ENCODE measurements at places on chromosomes 6 and 20.
A peak's percentile ranks its signal among the peaks of the same experiment; 100 is the strongest.

- no peak for DNase-seq
Observed at GRCh38 chr6:12935637-12936036, 219.1 kb downstream of the PHACTR1 start.

DNA sequence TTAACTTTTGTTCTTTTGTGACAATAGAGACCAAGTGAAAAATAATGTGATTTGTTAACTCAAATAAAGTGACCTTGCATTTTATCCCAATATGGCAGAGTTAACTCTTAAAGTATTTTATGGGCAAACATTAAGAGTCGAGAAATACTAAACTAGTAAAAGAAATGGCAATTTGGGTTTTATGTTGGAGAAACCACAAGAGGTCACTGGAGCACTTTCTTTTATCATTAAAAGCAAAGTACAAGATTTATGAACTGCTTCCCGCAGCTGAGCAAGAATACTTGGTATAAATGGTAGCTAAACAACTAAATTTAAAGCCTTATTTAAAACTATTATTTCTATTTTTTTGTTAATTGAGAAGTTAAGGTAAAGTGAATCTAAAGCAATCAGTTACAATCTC, 33.5 kb upstream of the MCM9 start:
- no peak for DNase-seq

DNA sequence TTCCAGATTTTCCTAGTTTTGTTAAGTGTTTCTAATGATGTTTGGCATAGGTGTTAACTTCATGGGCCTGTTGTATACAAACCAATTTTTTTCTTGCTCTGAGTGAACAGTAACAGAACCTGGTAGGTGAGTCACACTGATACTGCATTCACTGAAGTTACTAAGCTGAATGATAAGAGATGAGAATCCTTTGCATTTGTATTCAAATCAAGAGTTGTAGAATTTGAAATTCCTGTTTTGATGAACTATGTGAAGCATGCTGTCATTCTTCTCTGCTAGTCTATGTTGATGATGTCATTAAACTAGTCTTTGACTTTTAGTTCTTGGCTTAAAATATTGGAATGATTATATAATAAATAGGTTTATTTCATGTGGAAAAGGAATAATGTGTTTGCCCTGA, 37.9 kb downstream of the PTPRA start:
- DNase-seq = peak; percentile 33

DNA sequence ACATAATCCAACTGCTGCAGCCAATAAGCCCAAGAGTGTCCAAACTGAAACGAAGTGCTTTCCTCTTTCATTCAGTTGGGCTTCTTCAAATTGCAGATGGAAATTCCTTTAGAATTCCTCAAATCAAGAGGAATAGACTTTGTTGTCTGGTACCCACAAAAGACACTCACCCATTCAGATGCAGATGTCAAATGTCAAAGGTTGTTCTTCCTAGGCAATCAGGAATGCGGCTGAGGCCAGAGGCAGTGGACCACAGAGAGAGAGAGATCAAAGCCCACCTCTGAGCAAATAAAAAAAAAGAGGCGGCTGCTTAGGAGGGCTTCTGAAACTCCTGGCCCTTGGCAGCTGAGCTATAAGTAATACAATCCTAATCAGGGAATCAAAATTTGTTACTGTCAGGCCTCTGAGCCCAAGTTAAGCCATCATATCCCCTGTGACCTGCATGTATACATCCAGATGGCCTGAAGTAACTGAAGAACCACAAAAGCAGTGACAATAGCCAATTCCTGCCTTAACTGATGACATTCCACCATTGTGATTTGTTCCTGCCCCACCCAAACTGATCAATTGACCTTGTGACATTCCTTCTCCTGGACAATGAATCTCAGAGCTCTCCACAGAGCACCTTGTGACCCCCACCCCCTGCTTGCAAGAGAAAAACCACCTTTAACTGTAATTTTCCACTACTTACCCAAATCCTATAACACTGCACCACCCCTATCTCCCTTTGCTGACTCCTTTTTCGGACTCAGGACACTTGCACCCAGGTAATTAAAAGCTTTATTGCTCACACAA, 303.0 kb upstream of the GJE1 start:
- DNase-seq = no peak

GRCh38 chr20:35192118-35192872, 20.4 kb downstream of the PROCR start:
- DNase-seq = no peak

- no peak for DNase-seq
Observed at GRCh38 chr6:118567974-118568373, 19.9 kb downstream of the PLN start.

DNA sequence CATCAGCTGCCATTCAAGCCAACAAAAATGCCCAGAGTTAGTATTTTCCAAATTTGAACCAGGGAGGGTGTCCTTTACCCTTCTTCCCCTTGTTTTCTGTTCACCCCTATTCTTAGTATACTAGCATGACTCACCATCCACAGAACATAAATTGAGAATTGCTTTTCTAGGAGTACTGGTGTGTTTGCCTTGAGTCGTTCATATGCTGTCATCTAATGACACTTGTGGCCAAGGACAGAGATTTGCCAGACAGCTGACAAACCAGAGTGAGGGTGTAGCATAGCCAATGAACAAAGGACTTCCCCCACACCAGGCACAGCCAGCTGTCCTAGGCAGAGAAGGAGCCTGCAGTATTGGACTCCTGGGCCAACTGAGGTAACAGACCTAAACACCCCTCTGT, 62.2 kb downstream of the FILIP1 start:
- DNase-seq = no peak

DNA sequence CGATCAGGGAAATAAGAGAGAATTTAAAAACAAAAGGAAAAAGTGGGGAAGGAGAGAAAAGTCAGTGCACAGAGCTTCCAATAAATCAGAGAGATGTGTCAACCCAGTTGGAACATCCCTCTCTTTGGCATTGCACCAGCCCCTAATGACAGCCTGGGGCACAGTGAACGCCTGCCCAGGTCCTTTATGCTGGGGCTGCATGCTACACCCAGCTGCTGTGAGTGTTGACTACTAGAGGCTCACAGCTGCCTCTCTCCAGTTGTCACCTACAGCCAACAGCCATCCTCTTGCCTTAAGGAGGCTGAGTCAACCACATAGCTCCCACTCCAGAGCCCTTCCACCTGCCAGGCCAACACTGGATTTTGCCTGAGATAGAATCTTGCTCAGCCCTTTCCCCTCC, 19.0 kb downstream of the OR2H2 start:
- no peak for DNase-seq

- no peak for DNase-seq
Observed at GRCh38 chr20:37504404-37505096, 16.5 kb upstream of the NNAT start.

DNA sequence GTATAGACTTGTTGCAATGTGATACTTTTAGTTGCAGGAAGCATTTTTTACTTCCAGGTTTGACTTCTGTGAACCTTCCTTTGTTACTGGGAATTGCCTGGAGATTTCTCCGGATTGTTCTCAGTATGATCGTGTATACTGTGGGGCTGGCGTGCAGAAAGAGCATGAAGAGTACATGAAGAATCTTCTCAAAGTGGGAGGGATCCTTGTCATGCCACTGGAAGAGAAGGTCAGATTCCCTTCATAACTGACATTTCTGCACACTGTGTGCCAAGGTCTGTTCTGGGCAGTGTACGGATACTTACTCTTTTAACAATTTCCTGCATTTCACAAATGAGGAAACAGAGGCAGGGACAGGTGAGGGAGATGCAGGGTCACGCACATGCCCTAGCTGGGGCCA, 9.7 kb downstream of the PCMTD2 start:
- no peak for DNase-seq

- no peak for DNase-seq
Observed at GRCh38 chr20:10909803-10910202, 236.0 kb upstream of the JAG1 start.

DNA sequence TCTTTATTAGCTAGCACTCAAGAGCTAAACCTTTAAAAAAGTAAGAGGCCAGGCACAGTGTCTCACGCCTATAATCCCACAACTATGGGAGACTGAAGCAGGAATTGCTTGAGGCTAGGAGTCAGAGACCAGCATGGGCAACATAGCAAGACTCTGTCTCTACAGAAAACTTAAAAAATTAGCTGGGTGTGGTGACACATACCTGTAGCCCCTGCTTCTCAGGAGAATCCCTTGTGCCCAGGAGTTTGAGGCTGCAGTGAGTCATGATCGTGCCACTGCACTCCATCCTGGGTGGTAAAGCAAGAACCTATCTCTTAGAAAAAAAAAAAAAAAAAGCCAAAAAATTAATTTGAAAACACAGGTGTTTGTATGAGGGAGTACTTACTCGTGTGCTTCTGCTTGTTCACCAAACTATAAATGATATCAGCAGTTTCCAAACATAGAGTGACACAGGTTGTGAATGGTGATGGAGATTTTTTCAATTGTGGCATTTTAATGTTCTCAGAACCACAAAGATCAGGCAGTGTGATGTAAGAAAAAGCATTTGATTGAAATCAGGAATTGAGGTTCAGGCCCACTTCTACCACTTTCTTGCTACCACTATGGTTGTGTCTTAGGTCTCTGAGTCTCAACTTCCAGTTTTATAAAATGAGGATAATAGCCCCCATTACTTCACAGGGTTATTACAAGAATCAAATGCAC, 104.9 kb downstream of the FOXO3 start:
- no peak for DNase-seq

DNA sequence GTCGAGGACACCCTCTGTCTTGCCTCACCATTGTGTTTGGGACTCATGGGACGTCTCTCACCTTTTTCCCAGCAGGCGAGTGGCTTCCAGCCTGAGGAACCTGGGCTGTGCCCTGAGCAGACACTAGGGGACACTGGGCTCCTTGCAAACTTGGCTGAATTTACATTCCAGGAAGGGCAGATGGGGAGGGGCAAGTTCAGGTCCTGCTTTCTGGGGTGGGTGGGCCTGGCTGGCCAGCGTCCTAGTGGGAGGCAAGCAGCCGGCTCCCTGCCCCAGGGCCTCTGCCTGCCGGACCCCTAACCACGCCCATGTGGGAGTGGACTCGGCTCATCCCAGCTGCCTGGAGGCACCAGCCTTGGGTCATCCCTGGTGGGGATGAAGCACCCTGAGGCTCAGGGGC, 48.2 kb upstream of the MLN start:
- no peak for DNase-seq

- no peak for DNase-seq
Observed at GRCh38 chr6:37284781-37285180, 26.8 kb upstream of the TMEM217 start.

GRCh38 chr20:35199740-35200139, 26.8 kb upstream of the MMP24 start:
- DNase-seq = no peak

DNA sequence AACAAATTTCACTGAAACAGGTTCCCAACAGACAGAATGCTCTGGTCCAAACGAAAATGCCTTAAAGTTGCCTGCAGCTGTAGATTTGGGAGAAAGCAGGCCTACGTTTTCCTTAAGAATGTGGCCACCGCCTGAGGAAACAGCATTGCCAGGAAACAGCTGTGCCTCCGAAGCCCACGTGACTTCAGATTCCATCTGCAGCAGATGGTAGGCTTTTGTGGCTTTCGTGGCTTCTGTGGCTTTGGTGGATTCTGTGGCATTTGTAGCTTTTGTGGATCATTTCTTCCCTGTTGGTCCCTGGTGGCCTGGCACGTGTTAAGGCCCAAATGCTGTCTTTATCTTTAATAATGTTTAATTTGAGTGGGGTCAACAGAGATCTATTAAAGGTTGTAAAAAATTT, 222.9 kb downstream of the TTLL2 start:
- no peak for DNase-seq

GRCh38 chr6:14882394-14883026, 363.4 kb upstream of the JARID2 start:
- no peak for DNase-seq

- DNase-seq = no peak
Observed at GRCh38 chr6:32589596-32590449, at the start of gene HLA-DRB1. Gene HLA-DRB1, minus strand, starts transcription at chr6:32589848. Its CDS starts 106 bp downstream, at chr6:32589742.

GRCh38 chr6:122628714-122629113, 18.5 kb downstream of the PKIB start:
- DNase-seq = no peak

DNA sequence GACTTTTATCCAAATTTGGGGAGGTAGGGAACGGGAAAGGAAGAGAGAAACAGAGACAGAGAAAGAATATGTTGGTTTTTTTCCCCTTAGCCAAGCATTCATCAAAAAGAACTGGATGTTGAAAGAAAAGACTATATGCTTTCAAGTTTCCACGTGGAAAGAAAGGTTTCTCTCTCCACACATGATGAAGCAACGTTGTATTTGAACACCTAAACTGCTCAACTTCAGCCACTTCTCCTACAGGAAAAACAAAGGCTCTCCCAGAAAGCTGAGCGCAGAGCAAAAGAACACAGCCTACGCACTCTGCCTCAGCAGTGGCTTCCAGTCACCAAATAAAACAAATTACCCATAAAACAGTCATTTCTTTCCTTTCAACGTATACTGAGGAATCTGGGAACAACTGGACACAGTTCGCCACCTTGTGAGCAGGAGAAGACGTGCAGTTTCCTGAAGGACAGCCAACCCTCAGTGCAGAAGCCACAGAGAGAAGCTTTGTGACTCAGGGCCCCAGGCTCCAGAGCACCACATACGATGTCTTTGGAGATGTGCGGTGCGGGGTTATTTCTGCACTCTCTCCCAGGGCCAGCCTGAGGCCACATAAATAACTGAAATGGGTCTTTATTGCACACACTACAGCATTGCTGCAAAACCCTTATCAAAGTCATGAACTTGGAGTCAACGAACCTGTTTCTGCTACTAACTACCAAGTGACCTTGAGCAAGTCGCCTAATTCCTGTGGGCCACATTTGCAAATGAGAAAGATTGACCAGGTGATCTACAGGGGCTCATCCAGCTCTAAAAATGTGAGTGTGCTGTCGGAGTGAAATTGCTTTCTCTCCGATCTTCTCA, 10.1 kb downstream of the IL17F start:
- DNase-seq = no peak

DNA sequence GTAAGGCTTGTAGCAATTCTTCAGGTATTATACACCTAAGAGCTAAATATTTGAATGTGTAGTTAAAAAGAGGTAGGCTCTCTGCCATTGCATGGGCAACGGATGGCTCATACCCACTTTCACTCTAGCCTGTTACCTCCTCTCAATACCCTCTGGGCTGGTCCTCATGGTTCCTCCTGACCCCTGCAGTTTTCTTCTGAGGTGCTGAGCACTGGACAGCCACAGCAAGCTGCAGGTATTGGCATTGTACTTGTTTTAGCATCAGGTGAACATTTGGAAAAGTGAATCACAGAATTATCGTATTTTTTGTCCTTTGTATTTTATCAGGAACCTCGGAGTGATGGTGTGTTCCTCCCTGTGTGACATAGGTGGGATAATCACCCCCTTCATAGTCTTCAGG, 32.9 kb downstream of the SLC22A1 start:
- DNase-seq = no peak
